ENCODE measurements at places on chromosomes 5 and 9. TPM values are rescaled to one million over a fixed set of nuclear protein-coding genes. Genes with fewer than 3 reads are reported as not detected.

Gene NOXA1
- total RNA-seq = 3.7 TPM

Gene CBY3
- not detected for total RNA-seq

- DNase-seq = no peak
Measured at GRCh38 chr5:79436821-79437220, 77.1 kb downstream of the HOMER1 start.

DNA sequence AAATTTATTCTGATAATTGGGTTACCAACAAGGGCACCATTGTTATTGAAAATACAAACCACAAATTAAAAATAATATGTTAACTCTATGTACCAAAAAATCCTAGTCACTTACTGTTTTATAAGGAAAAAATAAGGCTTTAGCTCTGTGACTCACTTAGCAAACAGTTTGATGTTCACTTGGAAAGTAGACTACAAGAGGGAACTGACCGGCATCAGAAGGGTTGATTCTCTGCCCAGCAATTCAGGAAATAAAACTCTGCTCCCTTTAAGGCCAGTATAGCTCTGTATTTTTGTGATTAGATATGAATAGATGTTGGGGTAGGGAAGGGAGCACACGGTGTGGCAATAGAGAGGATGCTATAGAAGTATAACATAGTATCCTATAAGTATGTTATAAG, 671.3 kb downstream of the LRRC70 start:
- DNase-seq = no peak

DNA sequence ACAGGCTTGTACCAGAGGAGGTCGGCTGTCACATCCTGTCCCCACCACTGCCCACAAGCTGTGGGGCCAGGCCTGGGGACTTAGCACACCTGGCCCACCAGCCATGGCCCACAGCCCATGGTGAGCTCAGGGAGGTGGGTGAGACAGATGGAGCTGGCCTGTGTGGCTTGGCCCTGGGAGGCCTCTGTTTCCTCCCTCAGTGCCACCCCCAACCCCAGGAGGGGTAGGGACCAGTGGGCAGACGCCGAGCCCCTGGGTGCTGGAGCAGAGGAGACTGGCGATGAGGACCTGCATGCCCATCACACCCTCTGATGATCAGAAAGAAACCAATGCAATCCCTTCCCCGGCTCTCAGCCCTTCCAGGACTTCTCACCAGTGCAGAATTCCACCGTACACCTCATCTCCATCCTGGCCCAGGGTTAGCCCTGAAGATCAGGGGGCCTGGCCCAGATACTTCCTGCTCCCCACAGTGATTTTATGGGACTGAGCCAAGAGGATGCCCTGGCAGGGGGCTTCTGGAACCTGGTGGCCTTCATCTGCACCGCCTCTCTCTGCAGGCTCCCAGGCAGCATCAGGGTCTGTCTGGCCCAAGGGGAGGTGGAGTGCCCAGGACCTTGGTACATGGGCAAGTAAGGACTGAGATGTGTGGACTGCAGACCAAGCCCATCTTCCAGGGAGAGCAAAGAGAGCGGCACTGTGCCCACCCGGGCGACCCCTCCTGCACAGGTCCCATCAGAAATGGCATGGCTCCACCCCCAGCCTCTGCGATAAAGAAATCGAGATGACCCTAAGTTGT, 16.9 kb upstream of the NKD2 start:
- DNase-seq = no peak

DNA sequence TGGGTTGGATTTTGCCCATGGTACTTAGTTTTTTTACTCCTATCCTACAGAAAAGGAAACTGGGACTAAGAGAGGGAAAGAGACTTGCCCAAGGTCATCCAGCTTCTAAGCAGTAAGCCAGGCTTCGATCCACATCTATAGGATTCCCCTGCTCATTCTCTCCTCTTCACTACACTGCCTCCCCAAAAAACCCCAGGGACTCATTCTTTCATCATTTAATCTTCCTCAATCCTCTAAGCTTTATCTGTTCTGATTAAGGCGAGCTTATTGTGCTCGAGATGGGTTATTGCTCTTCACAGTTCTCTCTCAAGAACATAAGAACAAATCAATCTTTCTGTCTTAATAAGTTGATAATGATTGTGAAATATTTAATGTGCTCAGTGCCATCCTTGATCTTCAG, 511.1 kb upstream of the BRINP1 start:
- no peak for DNase-seq

- no peak for DNase-seq
Measured at GRCh38 chr5:6084836-6085235, 293.5 kb downstream of the MED10 start.
